ENCODE measurements at places on chromosomes 2 and 18.

DNA sequence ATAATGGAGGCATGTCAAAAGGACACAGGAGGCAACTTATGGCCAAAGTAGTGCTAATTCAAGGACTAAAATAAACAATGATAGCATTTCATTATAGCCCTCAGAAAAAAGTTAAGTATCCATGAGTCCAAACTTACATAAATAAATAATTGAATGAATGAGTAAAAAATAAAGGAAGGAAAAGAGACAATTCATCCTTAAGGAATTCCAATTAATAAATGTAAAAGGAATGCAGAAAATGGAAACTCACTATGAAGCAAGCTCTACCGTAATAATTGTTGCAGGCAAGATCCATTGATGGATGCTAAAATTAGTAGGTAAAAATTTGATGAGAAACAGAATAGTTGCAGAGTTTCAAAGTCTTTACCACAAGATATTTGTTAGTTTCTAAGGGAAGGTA lies 88.2 kb upstream of the RAPGEF4 start:
- DNase-seq, result no peak

DNA sequence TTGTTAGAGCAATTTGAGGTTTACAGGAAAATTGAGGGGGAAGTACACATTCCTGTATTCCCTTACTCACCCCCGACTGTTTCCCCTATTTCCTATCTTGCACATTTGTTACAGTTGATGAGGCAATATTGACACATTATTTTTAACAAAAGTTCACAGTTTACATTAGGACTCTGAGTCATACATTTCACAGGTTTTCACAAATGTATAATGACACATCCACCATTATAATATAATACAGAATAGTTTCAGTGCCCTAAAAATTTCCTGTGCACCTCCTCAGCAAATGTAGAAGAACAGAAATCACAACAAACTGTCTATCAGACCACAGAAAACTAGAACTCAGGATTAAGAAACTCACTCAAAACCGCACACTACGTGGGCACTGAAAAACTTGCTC lies 160.6 kb upstream of the RMP24 start:
- no peak for DNase-seq

GRCh38 chr18:31267823-31268481 lies 50.0 kb upstream of the DSG1 start:
- no peak for DNase-seq

DNA sequence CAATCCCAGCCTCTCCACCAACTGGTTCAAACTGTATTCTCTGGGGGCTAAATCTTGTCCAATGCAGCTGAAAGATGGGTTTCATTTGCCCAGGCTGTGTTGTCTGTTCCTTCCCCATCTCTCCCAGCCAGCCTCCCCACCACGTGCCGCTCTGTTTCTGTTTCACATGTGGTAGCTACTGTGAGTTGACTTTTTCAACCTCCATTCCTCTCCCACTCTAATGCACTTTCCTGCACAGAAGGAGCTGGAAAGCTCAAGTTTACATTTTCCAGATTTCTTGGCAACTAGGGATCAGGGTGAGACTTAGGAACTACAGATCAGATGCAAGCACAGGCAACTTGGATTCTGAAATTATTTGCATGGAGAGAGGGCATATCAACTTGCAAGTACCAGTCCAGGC lies 19.0 kb upstream of the NPAS2 start:
- DNase-seq, result no peak

- no peak for DNase-seq
Measured at GRCh38 chr2:190794377-190794776, 86.2 kb upstream of the GLS start.

DNA sequence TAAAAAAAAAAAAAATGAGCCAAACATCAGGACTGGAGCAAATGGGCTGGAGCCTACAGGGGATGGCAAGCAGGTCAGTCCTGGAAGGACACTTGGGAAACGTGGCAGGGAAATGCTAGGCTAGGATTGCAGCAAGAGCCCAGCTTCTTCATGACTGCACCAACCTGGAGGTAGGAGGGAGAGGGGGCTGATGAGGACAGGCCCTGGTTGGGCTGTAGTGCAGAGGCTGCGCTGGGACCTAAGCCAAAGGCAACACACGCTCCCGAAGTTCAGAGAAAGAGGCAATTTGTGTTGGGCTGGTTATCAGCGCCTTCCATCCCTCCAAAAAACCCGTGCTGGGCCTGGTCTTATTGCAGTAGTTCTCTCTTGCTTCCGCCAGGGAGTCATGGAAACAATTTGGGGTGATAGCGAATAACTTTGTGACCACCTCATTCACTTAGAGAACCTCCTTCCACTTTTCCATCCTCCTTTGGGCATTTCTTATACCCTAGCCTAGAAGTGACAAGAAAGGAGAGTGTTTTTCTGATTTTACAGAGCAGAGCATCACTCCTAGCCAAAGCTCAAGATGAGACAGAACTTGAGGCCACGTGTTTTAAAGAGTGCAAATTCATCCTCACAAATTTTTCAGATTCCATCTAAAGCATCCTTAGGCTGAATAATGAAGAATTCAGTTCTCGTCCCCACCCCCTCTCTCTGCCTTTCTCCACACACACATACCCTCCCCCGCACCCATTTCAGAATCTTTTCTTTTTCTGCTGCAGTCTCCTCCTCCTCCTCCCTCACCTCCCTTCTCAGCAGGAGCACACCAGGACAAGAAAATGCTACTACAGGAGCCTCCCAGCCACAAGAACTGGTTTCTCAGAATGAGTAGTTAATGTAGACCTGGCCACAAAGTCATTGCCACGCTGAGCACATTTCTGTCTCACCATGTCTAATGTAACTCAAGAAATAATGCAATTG lies 82.5 kb upstream of the STPG4 start:
- peak; percentile 74 for DNase-seq

GRCh38 chr18:64203295-64203694 lies 54.4 kb upstream of the LINC00305 start:
- no peak for DNase-seq

GRCh38 chr18:68922392-68922791 lies 124.5 kb downstream of the CCDC102B start:
- no peak for DNase-seq

GRCh38 chr18:22428672-22429071 lies 11.0 kb upstream of the CTAGE1 start:
- DNase-seq, result no peak

GRCh38 chr2:15546297-15547098 lies 14.6 kb downstream of the NBAS start:
- no peak for DNase-seq

- no peak for DNase-seq
Measured at GRCh38 chr2:212330263-212330662, 208.3 kb downstream of the ERBB4 start.

GRCh38 chr2:219252570-219252899 lies 508 bp upstream of the TUBA4B start:
- no peak for DNase-seq

- DNase-seq, result peak; percentile 72
Measured at GRCh38 chr18:49819823-49820671, 6.7 kb upstream of the ACAA2 start.

DNA sequence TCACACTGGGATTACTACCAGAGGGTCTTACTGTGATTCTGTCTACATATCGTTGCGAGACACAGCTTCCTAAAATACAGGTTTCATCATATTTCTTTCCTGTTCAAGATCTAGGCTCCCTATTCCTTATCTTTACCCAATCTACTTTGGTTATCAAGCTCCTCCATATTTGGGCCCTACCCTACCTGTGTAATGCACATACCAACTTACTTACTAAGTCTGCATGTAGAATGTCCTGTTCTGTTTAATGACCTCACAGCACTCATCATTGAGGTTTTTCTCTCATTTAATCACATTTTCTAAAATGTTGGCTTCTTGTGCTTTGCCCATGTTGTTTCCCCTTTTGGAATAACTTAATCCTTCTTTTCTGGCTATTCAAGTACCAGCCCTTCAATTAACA lies 551.1 kb downstream of the ZEB2 start:
- DNase-seq, result no peak

DNA sequence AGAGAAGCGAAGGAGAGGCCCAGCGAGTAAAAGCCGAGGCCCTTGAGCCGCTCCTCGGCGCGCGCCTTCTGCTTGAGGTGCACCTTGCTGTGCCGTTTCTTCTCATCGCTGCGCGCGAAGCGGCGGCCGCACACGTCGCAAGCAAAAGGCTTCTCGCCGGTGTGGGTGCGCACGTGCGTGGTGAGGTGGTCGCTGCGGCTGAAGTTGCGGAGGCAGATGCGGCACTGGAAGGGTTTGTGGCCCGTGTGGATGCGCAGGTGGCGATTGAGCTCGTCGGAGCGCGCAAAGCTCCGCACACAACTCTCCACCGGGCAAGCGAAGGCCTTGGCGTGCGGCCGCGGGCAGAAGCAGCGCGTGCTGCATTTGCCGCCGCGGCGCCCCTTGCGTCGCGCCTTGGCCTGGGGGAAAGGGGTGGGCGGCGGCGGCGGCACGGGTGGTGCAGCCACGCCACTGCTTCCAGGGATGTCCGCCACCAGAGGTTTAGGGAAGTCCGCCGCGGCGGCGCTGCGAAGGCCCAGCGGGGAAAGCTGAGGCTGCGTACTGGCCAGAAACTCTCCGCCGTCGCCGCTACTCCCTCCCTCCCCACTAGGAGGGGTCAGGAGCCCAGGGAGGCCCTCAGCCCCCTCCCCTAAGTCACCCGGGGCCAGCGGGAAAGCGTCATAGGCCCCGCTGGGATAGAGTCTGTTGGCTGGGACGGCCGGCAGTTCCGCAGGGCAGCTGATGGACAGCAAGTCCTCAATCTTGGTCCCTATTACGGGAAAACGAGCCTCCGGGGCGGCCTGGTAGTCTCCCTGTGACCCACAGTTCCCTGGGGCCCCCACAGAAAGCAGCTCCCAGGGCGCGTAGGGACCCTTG lies 1.7 kb downstream of the EGR4 start:
- no peak for DNase-seq

DNA sequence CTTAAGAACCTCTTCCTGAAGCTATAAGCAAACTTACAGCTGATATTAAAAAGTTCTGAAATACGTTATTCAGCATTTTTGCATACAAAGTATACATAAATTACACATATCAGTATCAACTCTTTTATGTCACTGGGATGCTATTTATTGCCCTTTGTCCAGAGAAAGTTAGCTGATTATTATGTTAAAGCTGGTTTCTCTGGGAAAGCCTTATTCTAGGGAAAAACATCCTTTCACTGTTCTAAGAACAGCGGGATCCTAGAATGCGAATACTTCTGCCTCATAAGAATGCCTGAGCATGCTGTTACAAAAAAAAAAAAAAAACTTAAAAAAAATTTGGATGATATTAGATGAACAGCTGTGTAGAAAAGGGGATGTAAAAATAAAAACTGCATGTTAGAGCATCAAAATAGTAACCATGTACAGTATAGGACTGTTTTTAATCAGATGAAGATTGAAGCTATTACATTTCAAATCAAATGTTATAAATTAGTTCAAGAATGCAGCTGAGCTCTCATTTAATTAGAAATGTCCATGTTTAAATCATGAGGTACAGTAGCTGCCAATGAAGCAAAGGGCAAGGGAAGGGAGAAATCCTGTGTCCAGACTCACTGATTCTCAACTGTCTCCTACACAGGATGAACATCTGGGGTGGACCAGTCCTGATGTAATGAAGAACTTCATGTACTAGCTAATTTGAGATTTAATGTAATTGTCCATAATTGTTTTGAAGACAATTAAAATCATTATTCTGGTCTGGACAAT lies 8.2 kb downstream of the FTCDNL1 start:
- no peak for DNase-seq

DNA sequence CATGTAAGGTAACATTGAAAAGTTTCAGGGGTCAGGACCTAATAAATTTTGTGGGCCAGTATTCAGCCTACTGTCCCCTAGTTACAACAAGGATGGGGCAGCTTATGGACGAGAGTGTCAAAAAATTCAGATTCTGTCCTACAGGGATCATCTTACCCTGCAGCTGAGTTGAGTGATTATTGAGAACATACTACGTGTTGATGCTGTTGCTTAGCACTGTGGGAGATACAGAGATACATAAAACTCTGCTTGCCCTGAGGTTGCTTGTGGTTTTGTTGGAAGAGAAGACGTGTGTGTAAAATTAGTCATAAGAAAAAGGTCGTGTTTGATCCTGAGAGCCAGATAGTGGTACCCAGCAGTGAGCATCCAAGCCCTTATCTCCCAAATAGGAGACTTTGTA lies 253.2 kb downstream of the NEDD4L start:
- DNase-seq, result no peak

GRCh38 chr18:54973046-54973445 lies 13.8 kb upstream of the CCDC68 start:
- DNase-seq, result no peak

- DNase-seq, result no peak
Measured at GRCh38 chr2:240955306-240956170, 42.9 kb upstream of the SNED1 start.

DNA sequence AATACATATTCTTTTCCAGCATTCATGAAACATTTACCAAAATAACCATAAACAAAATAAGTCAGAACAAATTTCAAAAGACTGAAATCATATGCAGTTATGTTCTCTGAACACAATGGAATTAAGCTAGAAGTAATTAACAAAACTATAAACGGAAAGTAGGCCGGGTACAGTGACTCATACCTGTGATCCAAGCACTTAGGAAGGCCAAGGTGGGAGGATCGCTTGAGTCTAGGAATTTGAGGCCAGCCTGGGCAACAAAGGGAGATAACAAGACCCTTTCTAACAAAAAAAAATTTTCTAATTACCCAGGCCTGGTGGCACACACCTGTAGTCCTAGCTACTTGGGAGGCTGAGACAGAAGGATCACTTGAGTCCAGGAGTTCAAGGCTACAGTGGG lies 14.9 kb downstream of the ATAD2B start:
- DNase-seq, result no peak

- no peak for DNase-seq
Measured at GRCh38 chr2:12076810-12077209, 330.4 kb downstream of the LPIN1 start.

GRCh38 chr2:55111570-55112228 lies 61.4 kb upstream of the RTN4 start:
- DNase-seq, result peak; percentile 90

- no peak for DNase-seq
Measured at GRCh38 chr2:100852447-100852846, 32.5 kb downstream of the NPAS2 start.

GRCh38 chr2:176398243-176399073 lies 129.2 kb downstream of the MTX2 start:
- DNase-seq, result no peak

GRCh38 chr18:34219651-34220050 lies 5.1 kb downstream of the NOL4 start:
- DNase-seq, result no peak

DNA sequence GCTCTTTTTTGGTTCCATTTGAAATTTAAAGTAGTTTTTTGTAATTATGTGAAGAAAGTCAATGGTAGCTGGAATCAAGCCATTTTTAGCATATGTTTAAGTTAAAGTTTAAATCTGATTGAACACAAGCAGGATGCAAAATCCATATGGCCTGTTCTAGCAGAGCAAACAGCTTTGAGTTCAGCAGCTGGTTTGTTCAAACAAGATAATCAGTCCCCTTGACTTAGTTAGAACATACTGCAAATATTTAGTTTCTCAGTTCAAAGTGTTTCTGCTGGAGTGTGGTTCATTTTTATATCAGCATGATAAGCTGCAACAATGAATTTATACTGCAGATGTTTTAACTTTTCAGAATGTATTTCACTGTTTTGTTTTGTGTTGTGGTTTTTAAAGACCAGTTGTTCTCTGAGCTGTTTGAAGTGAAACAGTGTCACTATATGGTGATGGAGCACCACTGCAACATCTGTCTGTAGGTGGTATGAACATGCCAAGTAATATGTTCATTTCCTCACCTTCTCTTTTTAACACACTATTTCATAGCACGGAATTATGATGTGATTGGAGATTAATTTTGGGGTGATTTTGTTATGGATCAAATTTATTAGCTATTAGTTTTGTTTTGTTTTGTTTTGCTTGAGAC lies 125.3 kb downstream of the COL4A4 start:
- DNase-seq, result no peak

Data from hematopoietic multipotent progenitor cell treated with erythropoietin and hydrocortisone succinate and interleukin-3 and kit ligand, for 6 days (in vitro differentiated cells).